ENCODE measurements at places on chromosomes 3 and 15.

DNA sequence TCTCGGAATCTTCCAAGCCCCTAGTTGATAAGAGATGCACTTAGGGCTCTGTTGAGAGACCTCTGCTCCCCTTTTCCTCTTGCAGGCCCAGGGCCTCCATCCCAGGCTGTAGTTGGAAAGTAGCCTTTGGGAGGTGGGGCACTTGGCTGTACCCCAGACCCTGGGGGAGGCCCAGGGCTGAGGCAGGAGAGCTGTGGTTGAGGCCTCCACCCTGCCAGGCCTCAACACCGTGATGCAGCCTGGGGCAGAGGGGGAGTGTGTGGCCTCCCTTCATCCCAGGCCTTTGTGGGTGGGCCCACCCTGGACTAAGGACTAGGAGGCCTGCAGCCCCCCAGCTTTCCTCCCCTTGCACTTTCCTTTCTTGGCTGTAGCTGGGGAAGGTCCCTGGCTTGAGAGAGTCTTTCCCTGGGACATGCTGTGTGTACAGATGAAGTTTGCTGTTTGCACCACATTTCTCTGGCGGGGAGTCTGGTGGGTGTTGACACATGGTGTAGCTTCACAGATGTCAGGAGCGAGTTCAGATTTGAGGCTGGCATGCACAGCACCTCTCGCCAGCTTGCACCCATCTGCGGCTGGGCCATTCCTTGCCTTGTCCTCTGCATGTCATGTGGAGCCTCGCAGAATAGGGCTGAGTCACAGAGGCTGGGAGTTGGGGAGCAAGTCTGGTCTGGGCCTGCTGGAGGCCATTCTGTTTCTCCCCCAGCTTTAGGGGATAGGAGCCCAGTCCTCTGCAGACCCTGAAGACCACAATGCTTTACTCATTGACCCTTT is 13.7 kb downstream of the PLEKHO2 start:
- DNase-seq, result no peak

DNA sequence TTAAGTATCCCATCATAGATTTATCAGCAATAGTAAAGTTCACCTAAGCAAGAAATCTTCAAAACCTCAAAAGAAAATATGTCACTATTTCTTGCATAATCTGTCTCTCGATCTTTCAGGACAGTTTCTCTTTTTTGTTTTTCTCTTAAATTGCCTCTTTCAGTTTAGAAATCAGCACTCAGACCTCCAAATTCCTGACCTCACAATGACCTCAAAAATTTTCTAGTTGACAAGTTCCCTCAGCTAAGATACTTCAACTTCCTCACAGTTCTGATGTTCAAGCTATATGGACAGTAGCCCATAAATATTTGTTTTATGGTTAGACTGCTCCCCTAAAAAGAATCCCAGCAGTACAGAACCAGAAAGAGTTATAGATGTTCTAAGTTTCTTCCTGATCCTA is 24.1 kb downstream of the SLC24A5 start:
- DNase-seq, result no peak

- no peak for DNase-seq
Measured at GRCh38 chr3:120670576-120670975, 11.5 kb downstream of the HGD start.

GRCh38 chr15:85554852-85555521 is 174.6 kb downstream of the AKAP13 start:
- no peak for DNase-seq

- no peak for DNase-seq
Measured at GRCh38 chr15:98731712-98732450, 83.5 kb downstream of the IGF1R start.

- no peak for DNase-seq
Measured at GRCh38 chr3:58478781-58479180, 13.1 kb upstream of the KCTD6 start.

DNA sequence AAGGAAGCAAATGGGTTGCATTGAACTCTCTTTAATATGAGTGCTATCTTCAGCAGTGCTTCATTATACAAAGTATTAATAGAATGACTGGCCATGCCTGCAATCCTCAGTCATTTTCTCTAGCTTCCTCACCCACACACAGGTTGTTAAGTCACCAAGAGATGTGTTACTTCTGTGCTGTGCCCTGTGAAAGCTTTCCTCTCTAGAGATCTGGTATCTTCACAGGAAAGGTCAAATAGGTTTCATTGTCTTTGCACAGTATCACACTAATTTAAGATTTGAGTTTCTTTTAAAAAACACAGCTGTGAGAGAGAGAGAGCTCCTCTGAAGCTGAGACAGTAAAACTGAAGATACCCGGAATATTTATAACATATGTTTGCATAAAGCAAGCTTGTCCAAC is 278.6 kb downstream of the CNTN4 start:
- no peak for DNase-seq

DNA sequence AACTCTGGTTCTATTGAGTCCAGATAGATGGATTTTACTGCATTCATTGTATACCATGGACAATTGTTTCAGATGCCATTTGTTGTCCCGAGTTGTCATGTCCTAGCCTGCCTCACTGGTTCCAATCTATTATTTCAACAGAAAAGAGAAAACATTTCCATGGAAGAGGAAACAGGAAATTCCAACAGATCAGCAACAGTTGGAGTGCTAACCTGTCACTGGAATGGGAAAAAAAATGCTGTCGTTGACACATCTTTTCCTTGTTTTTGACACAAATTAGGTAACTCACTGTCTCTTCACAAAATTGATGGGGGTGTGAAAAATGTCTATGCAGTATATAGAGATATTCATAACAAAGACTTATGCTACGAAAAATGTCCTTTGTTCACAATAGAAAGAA is 432.0 kb upstream of the TBL1XR1 start:
- DNase-seq, result no peak

GRCh38 chr15:54843006-54843405 is 353.7 kb downstream of the RSL24D1 start:
- DNase-seq, result no peak

DNA sequence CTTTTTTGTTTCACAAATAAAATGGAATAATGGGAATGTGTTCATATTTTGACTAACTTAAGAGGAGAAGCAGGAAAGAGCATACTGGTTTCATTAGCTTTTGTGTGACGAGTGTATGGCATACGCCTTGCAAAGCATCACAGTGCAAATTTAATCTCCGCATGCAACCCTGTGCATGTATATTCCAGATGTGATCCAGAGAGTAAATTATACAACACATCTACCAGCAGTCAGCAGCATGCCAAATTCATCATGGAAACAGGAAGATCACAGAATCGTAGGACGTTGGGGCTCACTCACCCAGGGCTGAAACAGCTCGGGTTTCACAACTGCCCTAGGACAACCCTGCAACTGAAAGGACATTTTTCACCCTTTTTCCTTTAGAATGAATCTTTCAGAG is 53.4 kb downstream of the ADAMTS9 start:
- no peak for DNase-seq

- no peak for DNase-seq
Measured at GRCh38 chr3:114496466-114496865, 202.6 kb downstream of the TIGIT start.

- DNase-seq, result no peak
Measured at GRCh38 chr15:27538325-27538724, 560.8 kb downstream of the OCA2 start.

GRCh38 chr3:2653706-2654105 is 456.5 kb downstream of the IL5RA start:
- no peak for DNase-seq

All from thoracic aorta (tissue), 2 donors.